Muscle of leg (tissue), 16 donors: ENCODE measurements at places on chromosomes 5 and 9. TPM values are rescaled to one million over a fixed set of nuclear protein-coding genes. Genes with fewer than 3 reads are reported as not detected.
A peak's percentile ranks its signal among the peaks of the same experiment; 100 is the strongest.

The PCDHGB5 gene
- 4.3 TPM for total RNA-seq

The PCDHA11 gene
- total RNA-seq = 0.09 TPM

The IFNA13 gene
- 0.04 TPM for total RNA-seq

The PCDHA12 gene
- total RNA-seq = 0.09 TPM

- no peak for DNase-seq
- no peak overlapping the region for H3K27ac ChIP-seq
- peaks cover 2% of the 10 kb centered on the region for H3K27me3 ChIP-seq
- H3K36me3 ChIP-seq = no peaks in the 10 kb centered on the region
Measured at GRCh38 chr5:160315968-160316367, 3.6 kb upstream of the CCNJL start.

DNA sequence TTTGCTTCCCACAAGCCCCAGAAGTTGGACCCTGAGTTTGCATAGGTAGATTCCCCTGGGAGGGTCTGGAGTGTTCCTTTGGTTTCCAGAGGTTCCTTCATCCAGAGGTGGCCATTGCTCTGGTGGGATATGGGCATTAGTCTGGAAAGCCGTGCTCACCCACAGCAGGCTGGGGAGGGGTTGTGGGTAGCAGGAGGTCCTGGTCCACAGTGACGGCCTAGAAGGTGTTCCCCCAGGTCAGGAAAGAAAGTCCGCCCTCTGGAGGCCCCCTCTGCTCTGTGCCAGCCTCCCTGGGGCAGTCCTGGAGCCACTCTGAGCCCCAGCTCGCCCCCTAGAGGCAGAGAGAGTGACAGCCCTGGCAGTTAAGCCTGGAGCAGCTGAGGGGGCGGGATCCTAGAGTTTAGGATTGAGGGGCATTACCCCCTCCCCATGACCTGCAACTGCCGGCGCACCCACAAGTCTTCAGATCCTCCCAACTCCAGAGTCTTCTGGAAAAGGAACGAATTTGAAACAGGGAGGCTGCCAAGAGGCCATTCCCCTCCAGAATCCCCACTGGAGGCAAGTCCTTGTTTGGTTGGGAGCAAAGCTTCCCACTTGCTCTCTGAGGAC is 36.8 kb downstream of the NDST1 start:
- peaks cover 87% of the 10 kb centered on the region for H3K36me3 ChIP-seq
- H3K27ac ChIP-seq = no peak overlapping the region
- H3K27me3 ChIP-seq = no peaks in the 10 kb centered on the region
- H3K4me3 ChIP-seq = no peak overlapping the region

DNA sequence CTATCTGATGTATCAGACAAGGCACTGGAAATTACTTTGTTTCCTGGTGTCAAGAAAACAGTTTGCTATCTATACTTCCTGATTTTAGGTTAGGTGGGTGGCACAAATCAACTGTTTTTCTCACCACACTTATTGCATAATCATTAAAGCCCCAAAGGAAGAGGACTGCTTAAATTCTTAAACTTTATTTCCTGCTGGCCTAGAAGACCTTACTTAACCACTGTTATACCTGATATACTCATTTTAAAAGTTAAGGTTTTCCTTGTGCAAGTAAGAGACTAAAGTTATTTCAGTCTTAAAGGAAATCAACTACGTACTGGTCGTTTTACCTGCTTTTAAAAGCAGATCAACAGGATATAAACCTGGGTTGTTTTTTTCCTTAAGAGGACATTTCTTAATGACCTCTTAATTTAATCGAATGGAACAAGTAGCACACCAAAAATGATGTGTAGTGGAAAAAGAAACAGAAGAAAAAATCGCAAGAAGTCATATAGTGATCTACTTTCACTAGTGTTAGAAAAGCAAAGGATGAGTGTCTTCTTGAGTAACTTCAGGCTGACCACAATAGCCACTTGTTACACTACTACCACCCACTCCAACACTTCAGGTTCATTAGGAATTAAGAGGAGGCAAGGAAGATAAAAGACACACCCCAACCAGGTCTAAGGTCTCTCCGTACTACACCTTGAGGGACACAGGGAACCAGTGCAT is 974 bp downstream of the CLINT1 start:
- peak; percentile 9 for DNase-seq
- H3K4me3 ChIP-seq = peak overlapping the region; percentile 83
- no peaks in the 10 kb centered on the region for H3K36me3 ChIP-seq
- peaks cover 2% of the 10 kb centered on the region for H3K4me1 ChIP-seq
- H3K27ac ChIP-seq = peak overlapping the region; percentile 91

- H3K27me3 ChIP-seq = peaks cover 38% of the 10 kb centered on the region
- peaks cover 10% of the 10 kb centered on the region for H3K4me1 ChIP-seq
- H3K27ac ChIP-seq = peak within 1 kb of the TSS; percentile 29
- peak within 1 kb of the TSS; percentile 63 for H3K4me3 ChIP-seq
- peak; percentile 87 for DNase-seq
Measured at GRCh38 chr9:37650873-37651768, at the start of gene FRMPD1. Gene FRMPD1 (plus strand): TSS chr9:37650954. CDS start chr9:37692642, 41,688 bp downstream.

- H3K4me1 ChIP-seq = no peaks in the 10 kb centered on the region
- no peaks in the 10 kb centered on the region for H3K27me3 ChIP-seq
- H3K4me3 ChIP-seq = no peak overlapping the region
- H3K36me3 ChIP-seq = no peaks in the 10 kb centered on the region
- no peak overlapping the region for H3K27ac ChIP-seq
Measured at GRCh38 chr5:77326986-77327734, 116.7 kb downstream of the PDE8B start.

GRCh38 chr9:120394058-120394669 is 185.8 kb downstream of the CDK5RAP2 start:
- peaks cover 81% of the 10 kb centered on the region for H3K36me3 ChIP-seq
- no peak for DNase-seq

DNA sequence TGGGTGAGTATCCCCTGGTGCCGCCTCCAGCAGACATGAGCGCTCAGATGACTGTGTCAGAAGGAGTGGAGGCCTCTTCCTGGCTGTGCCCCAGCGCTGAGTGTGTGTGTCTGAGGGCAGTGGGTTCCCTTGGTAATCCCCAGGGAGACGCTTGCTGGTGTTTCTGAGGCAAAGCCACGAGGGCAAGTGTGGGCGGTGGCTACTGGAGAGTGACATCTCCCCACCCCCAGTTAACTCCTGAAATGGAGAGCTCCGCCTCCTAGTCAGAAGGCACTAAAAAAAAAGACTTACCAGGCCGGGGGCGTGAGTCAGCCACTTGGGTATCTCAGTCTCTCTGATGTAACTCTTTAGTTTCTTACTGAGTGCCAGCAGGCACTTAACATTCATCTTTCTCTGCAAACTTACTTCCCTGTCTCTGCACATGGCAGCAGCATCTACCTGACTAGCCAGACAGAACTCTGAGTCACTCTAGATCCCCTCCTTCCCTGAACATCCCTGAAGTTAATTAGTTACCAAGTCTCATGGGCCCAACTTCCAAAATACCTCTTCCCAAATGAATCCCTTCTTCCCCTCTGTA is 19.3 kb downstream of the ORM2 start:
- no peaks in the 10 kb centered on the region for H3K4me1 ChIP-seq
- H3K4me3 ChIP-seq = no peak overlapping the region
- no peak for DNase-seq
- peaks cover 61% of the 10 kb centered on the region for H3K36me3 ChIP-seq
- no peak overlapping the region for H3K27ac ChIP-seq
- H3K27me3 ChIP-seq = no peaks in the 10 kb centered on the region

GRCh38 chr5:34660444-34660843 is 4.3 kb downstream of the RAI14 start:
- H3K4me3 ChIP-seq = no peak overlapping the region
- peaks cover 12% of the 10 kb centered on the region for H3K27me3 ChIP-seq
- DNase-seq = no peak
- peaks cover 17% of the 10 kb centered on the region for H3K4me1 ChIP-seq
- no peak overlapping the region for H3K27ac ChIP-seq
- H3K36me3 ChIP-seq = peaks cover 5% of the 10 kb centered on the region
